Right atrium auricular region (tissue), 2 donors: ENCODE measurements at places on chromosomes 3 and 15. TPM values are rescaled to one million over a fixed set of nuclear protein-coding genes. Genes with fewer than 3 reads are reported as not detected.

DNA sequence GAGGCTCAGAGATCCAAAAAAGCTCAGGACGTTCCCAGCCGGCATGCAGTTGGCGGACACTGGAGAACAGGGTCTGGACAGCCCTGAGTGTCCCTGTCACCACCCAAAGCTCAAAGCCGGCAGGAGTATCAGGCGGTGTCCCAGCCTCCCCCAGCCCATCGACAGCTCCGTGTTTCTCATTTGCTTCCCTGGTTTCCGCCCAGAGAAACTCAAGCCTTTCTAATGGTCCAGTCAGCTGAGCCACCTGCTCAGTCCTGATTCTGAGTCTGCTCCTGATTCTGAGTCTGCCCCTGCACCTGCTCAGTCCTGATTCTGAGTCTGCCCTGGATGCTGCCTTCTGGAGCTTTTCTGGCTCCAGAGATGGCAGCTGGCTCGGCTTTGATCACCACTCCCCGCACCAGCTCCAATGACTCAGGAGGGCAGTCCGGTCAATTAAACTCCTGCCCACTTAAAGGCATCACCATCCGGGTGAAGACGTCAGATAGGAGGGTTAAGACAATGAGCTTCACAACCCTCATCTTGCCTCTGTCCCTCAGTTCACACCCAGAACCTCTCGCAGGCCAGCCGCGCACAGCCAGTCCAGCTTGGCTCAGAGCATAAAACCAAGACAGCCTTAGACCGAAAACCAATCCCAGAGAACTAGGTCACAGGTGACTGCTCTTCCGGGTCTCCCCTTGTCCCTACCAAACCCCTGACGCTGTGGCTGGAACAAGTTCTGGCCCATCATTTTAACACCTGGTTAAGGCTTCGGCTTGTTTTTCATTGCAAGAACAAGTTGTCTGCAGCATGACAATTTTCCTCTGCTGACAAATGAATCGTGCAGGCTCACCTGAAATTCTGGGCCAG lies 6.8 kb downstream of the PCSK6 start:
- DNase-seq = no peak

DNA sequence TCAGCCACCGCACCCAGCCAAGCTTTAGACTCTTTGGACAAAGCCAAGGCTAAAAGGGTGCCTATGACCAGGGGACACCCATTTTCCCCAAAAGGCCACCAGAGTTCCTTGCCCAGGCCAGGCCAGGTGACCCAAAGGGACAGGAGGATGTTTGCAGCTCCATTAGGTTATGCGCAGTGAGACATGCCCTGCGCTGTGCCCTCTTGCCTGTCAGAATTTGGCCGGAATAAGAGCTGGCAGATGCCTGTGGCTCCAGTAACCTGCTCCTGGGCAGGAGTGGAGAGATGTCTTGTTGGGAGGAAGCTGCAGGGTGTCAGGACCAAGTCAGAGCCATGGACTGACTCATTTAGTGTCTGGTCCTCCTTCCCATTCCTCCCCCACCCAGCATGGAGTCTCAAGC lies 20.5 kb downstream of the DNASE1L3 start:
- no peak for DNase-seq

GRCh38 chr15:83248151-83249029 lies 36.1 kb downstream of the BNC1 start:
- DNase-seq = no peak

DNA sequence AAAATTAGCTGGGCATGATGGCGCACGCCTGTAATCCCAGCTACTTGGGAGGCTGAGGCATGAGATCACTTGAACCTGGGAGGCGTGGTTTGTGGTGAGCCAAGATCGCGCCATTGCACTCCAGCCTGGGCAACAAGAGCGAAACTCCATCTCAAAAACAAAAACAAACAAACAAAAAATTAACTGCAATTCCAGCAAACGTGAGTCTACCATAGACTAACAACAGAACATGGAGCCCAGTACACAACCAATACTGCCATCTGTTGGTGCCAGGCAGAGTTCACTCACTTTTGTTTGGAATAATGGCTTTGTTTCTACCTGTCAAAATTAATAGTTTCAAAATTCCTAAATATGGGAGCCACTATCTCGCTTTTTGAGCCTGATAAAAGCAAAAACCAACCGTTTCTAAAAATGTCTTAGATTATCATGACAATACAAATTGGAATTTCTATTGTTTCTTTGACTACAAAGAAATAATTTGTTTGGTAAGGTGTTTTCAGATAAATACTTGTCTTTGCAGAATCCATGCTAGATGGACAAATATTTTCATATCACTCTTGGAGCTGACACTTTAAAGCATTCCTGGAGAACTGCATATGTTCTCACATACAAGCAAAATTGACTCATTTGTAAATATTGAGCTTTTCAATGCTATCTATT lies 45.0 kb downstream of the GPR176 start:
- no peak for DNase-seq

GRCh38 chr3:95586754-95587153 lies 1227.6 kb upstream of the EPHA6 start:
- no peak for DNase-seq

- no peak for DNase-seq
Observed at GRCh38 chr15:36579792-36580431, 486 bp downstream of the CDIN1 start.

DNA sequence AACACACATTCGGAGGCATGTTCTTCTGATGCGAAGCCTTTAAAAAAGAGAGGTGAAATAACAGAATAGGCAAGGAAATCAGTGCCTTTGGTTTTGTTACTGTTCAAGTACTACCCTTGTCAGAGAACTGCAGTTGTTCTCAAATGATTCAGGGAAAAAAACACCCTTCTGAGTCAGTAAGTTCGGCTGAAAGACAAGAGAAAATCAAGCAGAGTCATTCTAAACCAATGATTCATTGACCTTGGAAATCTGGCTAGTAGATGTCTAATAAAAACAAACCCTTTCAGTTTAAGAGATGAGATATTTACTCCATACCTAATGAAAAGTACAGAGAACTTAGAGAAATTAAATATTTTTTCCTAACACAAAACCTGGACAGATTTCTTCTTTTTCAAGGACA lies 72.7 kb upstream of the ABI3BP start:
- no peak for DNase-seq

GRCh38 chr15:63712828-63713520 lies 115.8 kb downstream of the FBXL22 start:
- no peak for DNase-seq

DNA sequence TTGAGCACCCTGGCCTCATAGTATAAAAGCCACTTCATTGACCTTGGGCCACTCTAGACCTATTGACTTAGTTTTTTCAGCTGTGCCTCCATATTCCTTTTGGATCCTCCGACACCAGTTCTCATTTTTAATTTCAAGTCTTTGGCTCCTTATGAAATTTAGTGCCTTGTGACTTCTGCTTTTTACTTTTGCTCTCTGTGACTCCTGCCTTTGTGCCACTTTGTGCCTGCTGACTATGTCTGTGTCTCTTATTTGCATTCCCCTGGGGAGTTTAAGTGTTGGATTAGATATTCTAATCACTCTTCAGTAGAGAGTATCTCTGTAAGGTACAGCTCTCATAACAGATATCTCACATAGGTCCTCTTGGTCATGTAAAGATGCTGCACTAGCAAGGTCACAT lies 39.6 kb upstream of the GPR149 start:
- DNase-seq = no peak

Gene MEIS2
- 29.8 TPM for total RNA-seq

Gene CSPG5
- not detected for total RNA-seq

Gene PLA2G4E
- total RNA-seq = not detected

Gene ESYT3
- total RNA-seq = 1.6 TPM

Gene TLR9
- total RNA-seq = not detected
